ENCODE measurements at places on chromosomes 13 and 19. TPM values are rescaled to one million over a fixed set of nuclear protein-coding genes. Genes with fewer than 3 reads are reported as not detected.

GRCh38 chr13:101217086-101217485 lies 199.2 kb downstream of the NALCN start:
- no peak for DNase-seq

- DNase-seq, result no peak
These were observed 207.9 kb downstream of the LMO7 start for GRCh38 chr13:75843991-75844390.

DNA sequence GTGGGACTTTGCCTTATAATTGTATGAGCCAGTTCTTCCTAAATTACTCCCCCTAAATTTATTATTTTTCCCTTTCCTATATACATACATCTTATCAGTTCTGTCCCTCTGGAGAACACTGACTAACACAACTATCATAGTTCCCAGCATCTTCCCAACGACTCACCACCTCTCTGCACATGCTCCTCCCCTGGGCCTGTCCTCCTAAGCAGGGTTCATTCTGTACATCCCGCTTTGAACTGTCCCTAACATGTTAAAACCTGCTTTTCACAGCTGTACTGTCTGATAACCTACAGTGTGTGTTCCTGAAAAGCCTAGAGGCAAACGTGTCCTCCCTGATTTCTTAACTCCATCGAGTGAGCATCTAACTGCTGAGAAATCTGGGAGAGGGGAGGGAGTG lies 141.7 kb downstream of the EFNB2 start:
- DNase-seq, result no peak

DNA sequence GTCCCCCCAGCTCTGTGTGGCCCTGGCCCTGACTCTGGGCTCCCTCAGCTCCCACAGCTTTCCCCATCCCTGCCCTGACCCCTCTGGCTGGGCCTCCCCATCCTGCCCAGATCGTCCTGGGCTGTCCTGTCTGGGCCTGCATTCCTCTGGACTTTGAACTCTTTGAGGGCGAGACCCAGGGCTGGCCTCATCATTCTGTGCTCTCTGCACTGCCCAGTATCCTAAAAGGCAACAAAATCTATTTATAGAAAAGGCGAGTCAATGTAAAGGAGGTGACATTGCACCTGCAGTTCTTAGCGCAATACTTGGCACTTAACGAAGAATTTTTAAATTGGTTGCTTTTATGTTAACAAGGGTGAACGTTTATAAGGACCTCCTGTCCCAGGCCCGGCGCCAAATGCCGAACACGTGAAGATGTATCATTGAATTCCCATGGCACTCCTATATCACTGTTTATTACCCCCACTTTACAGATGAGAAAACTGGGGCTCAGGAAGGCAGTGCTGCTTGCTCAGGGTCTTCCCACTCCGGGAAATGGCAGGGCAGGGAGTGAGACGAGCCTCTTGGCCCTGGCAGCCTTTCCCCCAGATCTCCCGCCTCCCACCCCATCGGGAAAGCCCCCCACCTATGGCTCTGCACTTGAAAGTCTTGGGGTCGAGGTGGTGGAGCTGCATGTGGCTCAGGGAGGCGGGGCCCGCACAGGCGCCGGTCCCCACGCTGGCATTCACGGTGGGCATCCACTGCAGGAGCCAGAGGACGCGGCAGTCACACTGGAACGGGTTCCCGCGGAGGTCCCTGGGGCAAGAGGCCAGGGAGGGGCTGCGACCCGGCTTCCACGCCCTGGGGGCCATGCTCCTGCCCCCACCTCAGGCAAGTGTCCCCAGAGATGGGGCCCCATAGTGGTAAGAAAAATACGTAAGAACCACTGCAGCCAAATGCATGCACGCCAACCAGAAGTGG lies 3.8 kb downstream of the LGI4 start:
- no peak for DNase-seq

DNA sequence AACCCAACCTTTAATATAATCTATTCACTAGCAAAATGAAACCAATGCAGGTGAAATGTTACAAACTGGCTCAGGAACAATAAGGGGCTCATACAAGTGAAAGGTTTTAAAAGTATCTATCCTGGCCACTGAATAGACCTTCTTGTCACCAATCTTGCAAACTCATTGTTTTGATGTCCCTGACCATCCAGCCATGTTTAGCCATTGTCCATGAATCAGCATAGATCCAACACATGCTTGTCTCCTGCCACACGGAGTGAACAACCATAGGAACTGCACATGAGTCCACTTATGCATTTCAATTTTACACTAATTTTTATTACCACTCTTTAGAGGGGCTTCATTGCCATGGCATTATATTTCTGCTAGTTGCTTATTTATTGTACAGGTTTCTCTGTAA lies 331.4 kb downstream of the GPC5 start:
- no peak for DNase-seq

- DNase-seq, result no peak
These were observed 985.6 kb downstream of the SLITRK5 start for GRCh38 chr13:88656751-88657150.

GRCh38 chr19:39074942-39075341 lies 9.2 kb upstream of the ACP7 start:
- no peak for DNase-seq

GRCh38 chr19:31470952-31471351 lies 121.7 kb upstream of the TSHZ3 start:
- no peak for DNase-seq

- no peak for DNase-seq
These were observed 110.4 kb upstream of the KL start for GRCh38 chr13:32905864-32906180.

DNA sequence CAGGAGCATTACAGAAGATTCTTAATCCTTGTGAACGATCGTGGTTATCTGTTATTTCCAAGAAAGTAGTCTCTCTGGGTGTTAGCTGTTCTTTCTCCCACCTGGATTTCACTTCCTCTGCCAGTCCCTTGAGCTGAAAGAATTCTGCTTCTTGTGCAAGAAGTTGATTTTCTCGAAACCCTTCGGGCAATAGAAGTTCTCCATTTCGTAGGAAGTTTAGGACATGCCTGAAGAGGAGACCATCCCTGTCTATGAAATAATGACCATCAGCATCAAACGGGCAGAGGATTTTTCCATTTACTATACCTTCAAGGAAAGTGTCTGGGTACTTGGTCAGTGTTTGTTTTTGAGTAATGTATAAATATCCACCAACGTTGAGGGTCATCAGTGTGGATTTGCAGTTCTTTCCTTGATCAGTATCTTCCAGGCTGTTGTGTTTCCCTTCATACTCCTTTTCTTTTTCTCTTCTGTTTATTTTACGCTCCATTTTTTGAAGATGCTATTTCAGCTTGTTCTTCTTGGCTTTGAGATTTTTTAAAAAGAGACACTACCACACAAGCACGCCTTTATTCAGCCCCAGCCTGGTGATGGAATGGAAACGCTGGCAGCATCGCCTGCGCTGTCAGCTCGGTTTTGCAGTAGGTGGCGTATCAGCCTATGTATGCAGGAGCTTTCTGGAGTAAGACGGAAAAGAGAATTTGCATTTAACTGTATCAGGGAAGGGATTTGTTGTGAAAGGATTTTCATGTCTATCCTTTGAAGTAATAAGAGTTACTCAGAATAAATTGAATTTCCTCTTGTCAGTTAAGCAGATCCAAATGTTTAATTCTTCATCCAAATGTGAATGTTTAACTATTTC lies 6.5 kb downstream of the KCTD4 start:
- peak; percentile 16 for DNase-seq

DNA sequence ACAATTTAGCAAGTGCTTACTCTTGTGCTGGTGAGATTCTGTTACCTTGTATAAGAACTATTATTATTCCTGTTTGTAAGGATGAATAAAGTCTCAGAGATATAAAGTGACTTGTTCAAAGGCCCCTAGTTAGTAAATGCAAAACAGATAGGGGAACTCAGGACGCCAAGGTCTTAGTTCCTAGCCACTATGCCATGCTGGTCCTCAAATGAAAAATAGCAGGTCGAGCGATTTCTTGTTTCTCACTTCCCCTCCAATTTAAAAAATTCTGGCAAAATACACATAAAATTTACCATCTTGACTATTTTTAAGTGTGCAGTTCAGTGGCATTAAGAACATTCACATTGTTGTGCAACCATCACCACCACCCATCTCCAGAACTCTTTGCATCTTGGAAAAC lies 1.1 kb downstream of the TECR start:
- DNase-seq, result no peak

GRCh38 chr13:27283906-27284493 lies 13.4 kb downstream of the RASL11A start:
- no peak for DNase-seq

- no peak for DNase-seq
These were observed 880.6 kb upstream of the GPC6 start for GRCh38 chr13:92346046-92346445.

DNA sequence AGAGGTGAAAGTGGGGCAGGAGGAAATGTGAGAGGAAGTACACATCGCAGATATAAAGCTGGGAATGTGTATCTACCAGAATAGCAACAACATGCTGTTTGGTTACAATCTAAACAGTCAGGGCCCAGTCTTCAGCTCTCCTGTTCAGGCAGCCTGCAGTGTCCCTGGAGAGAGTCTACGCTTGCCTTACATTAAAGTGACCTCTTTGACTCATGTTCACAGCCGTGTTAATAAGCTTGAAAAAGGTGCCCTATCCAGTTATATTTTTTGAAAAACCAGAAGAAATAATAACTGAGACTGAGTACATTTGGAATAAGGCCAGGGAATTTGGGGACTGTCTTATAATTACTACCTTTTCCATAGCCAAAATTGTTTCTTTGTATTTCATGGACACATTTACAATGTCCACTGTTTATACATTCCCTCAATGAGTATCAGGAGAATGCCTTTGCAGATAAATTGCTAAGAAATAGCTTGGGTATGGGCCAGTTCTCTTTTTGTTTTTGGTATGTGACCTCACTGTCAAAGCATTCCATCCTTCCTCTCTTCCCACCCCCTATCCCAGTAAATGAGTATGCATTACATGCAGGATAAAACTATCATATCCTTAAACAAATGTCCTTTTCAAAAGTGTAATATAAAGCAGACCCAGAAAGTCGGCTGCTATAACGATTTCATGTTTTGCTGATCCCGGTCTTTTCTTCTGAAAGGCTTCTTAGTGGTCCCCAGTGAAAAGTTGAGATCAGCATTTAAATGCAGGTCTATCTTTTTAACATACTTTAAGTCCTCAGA lies 82.6 kb downstream of the PCDH9 start:
- DNase-seq, result no peak

DNA sequence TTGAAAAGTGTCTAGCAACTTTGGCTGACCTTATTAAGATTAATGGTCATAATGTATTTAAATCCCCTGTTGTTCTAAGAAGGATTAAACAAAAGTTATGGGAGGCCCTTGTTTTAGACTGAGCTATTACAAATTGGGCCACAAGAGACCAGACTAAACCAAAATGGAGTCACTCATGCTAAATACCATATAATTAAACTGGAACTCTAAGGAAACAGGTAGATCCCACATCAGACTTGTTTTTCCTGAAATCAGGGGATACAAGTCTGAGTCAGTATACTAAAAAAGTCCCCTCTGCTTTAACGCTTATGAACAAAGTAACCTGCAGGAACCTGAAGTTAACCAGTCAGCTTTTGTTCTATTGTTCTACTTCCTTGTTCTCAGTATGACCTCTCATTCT lies 305.9 kb upstream of the SGCG start:
- DNase-seq, result no peak

GRCh38 chr19:54333586-54334298 lies 5.2 kb downstream of the LILRA4 start:
- DNase-seq, result no peak

- DNase-seq, result no peak
These were observed 28.4 kb downstream of the ANKRD27 start for GRCh38 chr19:32646556-32646955.

GRCh38 chr13:92574499-92574898 lies 652.1 kb upstream of the GPC6 start:
- no peak for DNase-seq

DNA sequence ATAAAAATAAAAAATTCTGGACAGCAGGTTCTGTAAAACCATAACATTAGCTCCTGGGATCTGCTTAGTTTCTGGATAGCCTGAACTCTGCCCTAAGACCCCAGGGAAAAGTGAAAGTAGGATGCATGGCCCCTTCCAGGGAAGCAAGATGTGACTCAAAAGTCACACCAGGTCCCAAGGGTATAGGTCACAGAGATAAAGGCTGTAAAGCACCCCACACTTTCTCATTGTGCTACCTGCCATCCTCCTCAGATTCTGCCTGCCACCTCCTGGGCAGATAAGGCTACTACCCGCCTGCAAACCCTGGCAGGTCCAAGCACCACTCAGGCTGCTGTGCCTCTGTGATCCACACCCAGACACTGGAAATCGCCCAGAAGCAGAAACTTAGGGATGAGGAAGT lies 20.6 kb downstream of the FFAR2 start:
- no peak for DNase-seq

DNA sequence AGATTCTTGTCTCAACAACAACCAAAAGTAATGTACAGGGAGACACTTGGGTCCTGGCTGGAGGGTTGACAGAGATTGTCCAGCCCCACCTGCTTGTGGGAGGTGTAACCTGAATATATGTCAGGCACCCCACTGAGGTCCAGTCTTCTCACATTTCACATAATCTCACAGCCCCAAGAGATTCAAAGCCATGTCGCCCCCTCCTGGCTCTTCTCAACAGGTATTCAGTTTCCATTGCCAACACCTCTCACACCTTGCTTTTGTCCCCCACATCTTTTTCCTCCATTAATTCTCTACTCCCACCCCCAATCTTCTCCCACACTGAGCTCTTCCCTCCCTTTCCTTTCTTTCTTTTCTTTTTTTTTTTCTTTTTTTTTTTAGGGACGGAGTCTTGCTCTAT lies 11.2 kb downstream of the UNC13A start:
- no peak for DNase-seq

- DNase-seq, result no peak
These were observed 149.4 kb upstream of the FBXL3 start for GRCh38 chr13:77176350-77176749.

DNA sequence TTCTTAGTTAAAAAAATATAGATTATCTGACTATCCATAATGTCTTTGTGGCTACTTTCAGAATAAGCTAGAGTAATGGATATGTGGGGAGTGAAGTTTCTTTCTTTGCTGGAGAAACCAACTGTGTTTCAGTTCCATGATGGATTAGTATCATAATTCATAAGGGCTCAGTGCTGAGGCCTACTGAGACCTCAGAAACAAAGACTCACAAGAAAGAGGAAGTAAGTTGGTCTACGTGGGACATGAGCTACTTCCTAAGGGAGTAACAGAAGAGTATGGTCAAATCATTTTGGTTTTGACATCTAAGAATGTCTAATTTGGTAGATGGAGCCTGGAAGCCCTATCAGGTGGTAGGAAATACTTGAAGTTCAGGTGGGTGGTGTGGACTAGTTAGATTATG lies 99.0 kb upstream of the HTR2A start:
- no peak for DNase-seq

DNA sequence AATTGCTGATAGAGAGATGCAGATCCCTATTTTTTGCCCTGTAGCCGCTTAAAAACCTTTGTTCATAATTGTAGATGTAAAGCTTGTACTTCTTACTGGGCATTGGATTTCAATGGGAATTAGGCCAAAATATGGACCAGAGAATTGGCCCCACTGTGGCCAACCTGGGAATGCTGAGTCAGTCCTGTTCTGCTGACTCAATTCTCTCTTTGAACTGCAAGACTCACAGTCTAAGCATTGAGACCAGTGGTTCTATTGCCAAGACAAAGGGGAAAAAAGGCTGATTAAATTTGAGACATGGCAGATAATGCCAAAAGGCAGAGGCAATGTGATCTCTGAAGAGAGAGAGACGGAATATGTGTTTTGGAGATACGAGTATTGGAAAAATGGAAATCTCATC lies 72.5 kb upstream of the UBL3 start:
- no peak for DNase-seq

Gene FGF14
- total RNA-seq, result 85.2 TPM

Gene UQCR11
- total RNA-seq, result 65.6 TPM

Gene ZIC5
- total RNA-seq, result 1.6 TPM

Gene ZNF442
- total RNA-seq, result 4.9 TPM

Gene ACP5
- 0.41 TPM for total RNA-seq

Gene F10
- 0.82 TPM for total RNA-seq
